ENCODE measurements at places on chromosomes 6 and 20.

GRCh38 chr20:49352751-49353150 is 74.9 kb upstream of the ZNFX1 start:
- DNase-seq, result no peak

DNA sequence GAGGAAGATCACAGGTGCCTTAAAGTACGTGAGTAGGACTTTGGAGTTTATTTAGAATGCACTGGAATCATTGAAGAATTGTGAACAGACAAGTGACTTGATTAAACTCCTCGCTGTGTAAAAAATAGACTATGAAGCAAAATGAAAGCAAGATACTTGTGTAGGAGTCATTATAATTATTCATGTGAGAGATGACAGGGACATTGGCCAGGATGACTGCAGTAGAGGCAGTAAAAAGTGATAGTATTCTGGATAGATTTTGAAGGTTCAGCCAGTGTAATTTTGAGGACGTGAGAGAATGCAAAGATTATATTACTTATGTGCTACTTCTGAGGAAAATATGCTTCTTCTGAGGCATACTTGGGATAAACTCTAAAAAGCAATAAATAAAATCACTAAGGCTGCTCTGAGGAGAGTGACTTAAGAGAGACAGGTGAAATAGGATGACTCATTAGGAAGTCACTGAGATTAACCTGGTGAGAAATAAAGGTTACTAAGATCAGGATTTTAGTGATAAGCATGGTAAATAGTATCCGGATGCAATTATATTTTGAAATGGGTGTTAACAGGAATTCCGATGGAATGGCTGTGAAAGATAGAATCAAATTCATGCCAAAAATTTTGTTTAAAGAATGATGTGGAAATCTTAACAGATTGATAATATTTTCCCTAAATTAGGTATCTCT is 202.0 kb downstream of the CENPW start:
- DNase-seq, result no peak

DNA sequence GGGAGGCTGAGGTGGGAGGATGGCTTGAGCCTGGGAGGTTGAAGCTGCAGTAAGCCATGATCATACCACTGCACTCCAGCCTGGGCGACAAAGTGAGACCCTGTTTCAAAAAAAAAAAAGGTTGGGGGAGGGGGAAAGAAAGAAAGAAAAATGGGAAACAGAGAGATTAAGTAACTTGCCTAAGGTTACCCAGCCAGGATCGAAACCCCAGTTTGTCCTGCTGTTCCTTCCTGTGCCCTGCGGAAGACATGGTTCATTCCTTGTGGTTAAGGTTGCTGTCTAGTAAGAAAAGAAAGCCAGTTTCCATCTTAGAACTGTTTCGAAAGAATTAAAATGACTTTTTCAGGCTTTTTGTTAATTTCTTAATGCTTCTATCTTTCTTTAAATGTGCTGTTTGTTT is 29.8 kb downstream of the C6orf89 start:
- DNase-seq, result no peak

- DNase-seq, result no peak
Measured at GRCh38 chr6:37517411-37517812, 17.7 kb upstream of the CCDC167 start.

- no peak for DNase-seq
Measured at GRCh38 chr20:41425180-41425884, 58.7 kb upstream of the EMILIN3 start.

- DNase-seq, result no peak
Measured at GRCh38 chr20:56932575-56933330, 303.6 kb downstream of the TFAP2C start.

- no peak for DNase-seq
Measured at GRCh38 chr6:24859132-24859531, 60.4 kb upstream of the ARMH2 start.

DNA sequence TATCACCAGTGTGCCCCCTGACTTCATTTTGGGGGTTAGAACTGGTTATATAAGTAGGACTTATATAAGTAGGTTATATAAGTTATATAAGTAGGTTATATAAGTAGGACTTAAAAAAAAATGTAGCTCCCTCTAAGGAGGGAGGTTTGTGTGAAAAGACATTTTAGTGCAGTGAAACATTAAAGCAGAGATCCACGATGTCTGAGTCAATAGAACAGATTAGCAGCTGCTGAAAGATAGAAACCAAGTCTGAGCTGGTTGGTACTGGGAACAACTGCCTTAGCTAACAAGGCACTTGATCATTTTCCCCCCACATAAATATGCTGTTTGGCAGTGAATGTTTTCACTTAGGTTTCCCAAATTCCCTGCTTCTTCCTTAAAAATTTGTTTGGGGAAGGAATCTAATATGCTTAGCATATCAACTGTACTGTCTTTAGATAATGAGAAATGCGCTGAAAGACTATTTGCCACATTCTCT is 2.1 kb upstream of the RPS12 start:
- no peak for DNase-seq

- DNase-seq, result no peak
Measured at GRCh38 chr6:157211603-157212455, 111.5 kb downstream of the TMEM242 start.

DNA sequence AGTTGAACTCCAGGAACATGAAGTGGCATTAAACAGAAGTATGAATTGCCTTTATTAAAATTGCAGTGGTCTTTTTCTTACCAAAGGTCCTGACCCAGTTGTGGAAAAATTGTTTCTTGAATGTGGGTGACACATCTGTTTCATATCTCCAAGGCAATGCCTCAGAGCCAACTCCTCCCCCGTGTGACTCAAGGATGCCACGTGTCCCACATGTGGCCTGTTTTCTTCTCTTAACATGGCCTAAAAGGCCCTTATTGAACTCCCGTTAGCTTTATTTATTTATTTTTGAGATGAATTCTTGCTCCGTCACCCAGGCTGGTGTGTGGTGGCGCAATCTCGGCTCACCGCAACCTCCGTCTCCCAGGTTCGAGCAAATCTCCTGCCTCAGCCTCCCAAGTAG is 128.4 kb upstream of the ESR1 start:
- DNase-seq, result no peak

GRCh38 chr6:170111816-170112582 is 178.9 kb downstream of the DLL1 start:
- no peak for DNase-seq

DNA sequence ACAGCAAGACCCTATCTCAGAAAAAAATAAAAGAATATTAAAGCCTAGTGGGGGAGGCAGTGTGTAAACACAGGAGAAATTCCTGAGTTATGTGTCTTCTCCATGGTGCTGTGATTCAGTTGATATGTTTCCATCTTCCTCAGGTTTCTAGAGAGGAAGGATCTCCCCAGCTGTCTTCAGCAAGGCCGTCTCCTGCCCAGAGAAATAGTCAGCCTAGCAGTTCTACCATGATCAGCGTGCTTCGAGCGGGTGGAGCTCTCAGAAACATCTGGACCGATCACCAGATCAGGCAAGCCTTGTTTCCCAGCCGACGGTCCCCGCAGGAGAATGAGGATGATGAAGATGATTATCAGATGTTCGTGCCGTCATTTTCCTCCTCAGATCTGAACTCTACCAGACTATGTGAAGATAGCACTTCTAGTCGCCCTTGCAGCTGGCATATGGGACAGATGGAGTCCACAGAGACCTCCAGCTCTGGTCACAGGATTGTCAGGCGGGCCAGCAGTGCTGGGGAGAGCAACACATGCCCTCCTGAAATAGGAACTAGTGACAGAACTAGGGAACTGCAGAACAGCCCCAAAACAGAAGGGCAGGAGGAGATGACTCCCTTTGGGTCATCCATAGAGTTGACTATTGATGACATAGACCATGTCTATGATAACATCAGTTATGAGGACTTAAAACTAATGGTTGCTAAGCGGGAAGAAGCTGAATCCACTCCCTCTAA is 34.9 kb upstream of the MTHFD1L start:
- no peak for DNase-seq

DNA sequence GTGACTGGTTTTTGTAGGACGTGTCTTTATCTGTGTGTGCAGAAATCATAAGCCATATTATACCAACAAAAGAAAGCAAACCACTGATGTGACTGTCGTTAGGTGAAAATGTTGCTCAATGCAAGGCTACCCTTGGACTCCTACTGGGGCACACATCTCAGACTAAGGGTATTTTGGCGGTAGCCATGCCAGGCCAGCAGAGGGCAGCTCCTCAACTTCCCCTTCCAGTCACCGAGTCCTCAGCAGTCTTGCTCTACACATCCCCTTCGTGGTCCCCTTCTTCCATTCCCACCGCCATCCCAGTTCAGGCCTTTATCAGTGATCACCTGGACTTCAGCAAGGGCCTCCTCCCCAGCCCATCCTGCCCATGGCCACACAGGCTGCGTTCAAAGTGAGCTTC is 113.7 kb upstream of the GGTLC1 start:
- no peak for DNase-seq

- DNase-seq, result peak; percentile 36
Measured at GRCh38 chr6:105121981-105122380, 57.8 kb downstream of the POPDC3 start.

DNA sequence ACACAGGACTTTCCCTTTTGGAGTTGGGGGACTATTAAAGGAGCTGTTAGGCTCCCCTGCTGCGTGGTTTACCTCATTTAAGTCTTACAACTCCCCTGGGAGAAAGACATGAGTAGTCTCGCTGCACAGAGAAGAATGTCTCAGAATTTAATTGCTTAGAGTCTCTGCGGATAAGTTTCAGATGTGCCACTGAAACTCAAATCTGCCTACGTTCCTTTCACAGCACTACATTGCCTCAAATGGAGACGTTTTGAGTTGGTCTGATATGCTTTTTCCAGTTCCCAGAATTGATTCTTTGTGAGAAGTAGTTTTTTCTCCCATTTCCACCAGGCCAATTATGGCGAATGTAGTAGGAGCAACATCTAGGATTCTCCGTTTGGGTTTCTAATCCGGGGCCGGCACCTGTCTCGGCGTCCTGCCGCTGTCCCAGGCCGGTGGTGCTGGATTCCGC is 532 bp upstream of the SLC35F1 start:
- peak; percentile 65 for DNase-seq

GRCh38 chr20:4569092-4569491 is 152.6 kb upstream of the PRND start:
- DNase-seq, result no peak

GRCh38 chr20:39873286-39873685 is 815.8 kb downstream of the MAFB start:
- no peak for DNase-seq

GRCh38 chr6:45949256-45949655 is 66.4 kb downstream of the CLIC5 start:
- no peak for DNase-seq

DNA sequence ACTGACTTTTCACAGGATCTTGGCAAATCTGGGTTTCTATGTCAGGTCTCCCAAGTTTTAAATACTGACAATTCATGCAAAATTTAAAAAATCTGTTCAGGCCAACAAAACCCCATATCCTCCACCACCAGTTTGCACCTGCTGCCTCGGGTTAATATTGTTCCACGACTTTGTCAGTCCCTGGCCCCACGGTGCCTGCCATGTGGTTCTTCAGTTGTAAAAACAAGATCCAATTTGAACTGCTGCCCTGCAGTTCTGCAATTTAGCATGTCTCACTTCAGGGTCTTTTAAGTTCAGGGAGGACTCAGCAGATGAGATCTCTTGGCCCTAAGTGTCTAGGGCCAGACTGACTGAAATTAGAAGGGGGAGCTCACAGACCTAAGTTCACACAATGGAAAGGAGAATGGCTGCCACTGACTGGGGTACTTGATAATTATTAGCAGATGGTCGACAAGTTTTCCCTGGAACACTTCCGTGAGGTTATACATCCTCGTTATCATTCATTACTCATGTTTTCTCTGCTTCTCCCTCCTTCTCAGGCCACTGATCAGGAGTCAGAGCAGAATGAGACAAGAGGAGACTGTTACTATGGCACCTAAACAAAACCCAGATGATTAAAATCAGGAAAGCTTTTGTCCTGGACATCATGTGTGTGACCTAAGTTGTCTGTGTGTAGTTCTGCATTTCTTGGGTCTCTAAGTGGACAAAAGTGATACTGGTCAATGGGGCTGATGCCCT is 223.6 kb downstream of the KIF16B start:
- DNase-seq, result no peak

- DNase-seq, result no peak
Measured at GRCh38 chr6:35264550-35265274, 5.2 kb downstream of the ZNF76 start.

GRCh38 chr20:46999801-47000465 is 105.3 kb downstream of the EYA2 start:
- peak; percentile 46 for DNase-seq

DNA sequence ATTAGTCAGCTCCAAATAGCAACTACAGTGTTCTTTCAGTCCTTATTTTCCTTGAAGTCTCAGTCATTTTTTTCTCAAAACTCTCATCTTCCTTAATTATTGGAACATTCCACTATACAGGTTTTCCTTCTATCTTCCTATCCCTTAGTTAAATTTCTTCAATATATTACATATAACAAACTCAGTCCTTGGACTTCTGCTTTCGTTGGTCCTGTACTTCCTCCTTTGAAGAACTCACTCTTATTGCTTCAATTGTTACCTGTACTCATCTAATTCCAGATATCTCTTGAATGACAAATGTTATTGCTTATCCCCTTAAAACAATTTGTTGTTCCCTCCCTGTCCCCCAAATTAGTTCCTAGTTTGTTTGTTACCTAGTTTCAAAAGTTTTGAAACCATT is 67.7 kb upstream of the NOTCH4 start:
- DNase-seq, result no peak

GRCh38 chr20:43584448-43585136 is 6.1 kb upstream of the IFT52 start:
- no peak for DNase-seq

DNA sequence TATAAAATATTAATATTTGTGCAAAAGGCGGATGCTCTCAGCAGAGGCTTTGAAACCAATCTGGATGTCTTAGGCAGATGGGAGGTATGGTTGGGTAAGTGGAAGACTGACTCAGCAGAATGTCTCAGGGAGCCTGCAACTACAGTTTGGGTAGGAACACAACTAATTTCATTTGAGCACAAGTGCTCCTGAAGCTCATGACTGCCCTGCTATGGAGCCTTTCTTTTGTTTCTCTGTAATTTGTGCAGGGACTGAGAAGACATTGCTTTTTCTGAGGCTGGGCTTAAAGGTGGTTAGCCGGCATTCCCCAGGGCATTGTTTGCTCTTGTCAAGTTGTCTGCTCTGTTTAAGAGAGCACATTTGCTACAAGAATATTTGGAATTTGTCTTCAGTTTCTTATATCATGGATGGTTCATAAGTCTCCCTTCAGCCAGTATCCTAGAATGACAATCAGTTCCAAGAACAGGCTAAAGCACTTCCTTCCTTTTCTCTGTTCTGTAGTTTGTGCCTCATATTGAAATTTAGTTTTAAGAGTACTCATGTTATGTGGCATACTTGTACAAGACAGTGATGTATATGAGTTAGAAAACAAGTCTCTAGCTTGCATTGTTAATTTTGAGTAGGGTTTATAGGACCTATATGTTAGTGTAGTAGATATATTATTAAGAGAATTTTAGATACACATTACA is 208.3 kb downstream of the ZFAND3 start:
- DNase-seq, result no peak

DNA sequence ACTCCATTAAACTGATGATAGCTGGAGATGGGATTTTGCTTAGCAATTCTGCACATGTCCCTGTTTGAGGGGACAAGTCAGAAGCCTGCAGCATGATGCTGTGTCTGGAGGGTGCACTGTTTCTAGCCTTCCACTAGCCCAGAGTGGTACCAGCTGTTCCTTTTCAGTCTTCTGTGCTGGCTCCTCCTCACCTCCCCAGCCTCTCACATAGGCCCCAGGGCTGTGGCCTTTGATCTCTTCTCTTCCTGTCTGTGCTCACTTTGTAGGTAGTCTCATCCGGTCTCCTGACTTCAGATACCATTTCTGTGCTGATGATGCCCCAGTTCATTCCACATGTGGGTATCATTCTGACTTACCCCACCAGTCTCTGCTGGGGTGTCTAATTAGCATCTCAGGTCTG is 126.3 kb downstream of the HIVEP1 start:
- no peak for DNase-seq

- peak; percentile 15 for DNase-seq
Measured at GRCh38 chr20:12012241-12013222, 94.8 kb downstream of the BTBD3 start.

Measured in NCI-H1105 treated with DMSO at 0.1 percent for 48 hours (cell line).